NCI-H748 treated with DMSO at 0.1 percent for 48 hours (cell line): ENCODE measurements at places on chromosomes 4 and X.

DNA sequence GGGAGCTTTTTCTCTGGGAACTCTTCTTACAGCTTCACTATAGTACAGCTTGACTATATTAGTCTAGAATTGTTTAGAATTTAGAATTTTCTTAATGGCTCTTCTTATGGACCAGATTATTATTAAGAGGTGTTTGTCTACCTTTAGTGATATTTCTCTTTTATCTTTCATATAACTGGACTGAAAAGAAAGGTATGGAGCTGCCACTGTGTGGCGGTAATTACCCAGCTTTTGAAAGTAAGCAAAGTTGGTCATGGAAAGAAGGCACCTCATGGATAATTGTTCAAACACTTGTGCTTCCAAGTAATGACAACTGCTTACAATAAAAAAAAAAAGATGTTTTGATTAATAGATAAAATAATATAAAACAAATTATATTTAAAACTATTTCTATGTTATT, 1112.5 kb downstream of the TECRL start:
- DNase-seq = no peak

DNA sequence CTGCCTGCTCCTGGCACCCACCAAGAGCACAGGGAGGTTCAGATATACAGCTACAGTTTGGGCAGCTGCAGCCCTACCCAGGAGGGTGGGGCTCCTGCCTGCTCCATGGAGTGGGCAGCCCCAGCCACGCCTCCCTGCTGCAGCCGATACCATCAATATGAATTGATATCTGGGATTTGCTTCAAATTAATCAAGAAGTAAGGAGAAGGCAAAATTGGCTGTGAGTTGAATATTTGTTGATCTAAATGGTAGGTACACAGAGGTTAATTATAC, 31.2 kb upstream of the ZNF280C start:
- no peak for DNase-seq

DNA sequence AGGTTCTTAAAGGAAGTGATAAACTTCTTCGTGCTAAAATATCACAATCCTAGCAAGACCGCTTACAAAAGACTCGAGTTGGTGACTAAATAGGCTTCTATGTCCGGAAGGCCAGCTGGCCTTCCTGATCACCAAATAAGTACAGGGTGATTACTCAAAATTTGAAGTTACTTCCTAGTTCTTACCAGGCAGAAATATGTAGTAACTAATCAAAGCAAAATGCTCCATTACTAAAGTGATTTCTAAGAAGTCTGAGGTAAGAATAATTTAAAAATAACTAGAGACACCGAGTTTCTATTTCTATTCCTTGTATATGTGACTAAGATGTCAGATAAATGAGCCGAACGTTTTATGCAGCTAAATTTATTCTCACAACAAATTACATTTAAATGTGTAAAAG, 62.2 kb downstream of the NSUN7 start:
- no peak for DNase-seq

DNA sequence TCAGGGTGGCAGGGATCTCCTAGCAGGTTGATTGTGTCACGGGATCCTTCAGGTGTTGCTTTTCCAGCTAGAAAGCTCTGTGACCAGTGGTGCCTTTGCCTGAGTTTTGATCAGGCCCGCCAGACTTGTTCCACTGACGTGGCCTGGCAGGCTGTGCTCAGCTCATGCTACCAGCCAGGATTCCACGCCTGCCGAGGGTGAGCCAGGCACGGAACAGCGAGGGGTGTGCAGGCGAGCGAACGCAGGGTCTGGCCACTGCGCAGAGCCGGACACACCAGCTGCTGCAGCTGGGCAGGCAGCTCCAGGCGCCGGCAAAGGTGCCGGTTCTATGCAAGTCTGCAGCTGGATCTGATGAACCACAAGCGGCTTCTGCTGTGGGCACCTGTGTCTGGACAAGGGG, 17.1 kb upstream of the SAT1 start:
- no peak for DNase-seq

- DNase-seq = no peak
Measured at GRCh38 chr4:173685831-173686210, 155.8 kb upstream of the HAND2 start.

GRCh38 chr4:153649572-153649991, 34.5 kb upstream of the TLR2 start:
- DNase-seq = no peak

DNA sequence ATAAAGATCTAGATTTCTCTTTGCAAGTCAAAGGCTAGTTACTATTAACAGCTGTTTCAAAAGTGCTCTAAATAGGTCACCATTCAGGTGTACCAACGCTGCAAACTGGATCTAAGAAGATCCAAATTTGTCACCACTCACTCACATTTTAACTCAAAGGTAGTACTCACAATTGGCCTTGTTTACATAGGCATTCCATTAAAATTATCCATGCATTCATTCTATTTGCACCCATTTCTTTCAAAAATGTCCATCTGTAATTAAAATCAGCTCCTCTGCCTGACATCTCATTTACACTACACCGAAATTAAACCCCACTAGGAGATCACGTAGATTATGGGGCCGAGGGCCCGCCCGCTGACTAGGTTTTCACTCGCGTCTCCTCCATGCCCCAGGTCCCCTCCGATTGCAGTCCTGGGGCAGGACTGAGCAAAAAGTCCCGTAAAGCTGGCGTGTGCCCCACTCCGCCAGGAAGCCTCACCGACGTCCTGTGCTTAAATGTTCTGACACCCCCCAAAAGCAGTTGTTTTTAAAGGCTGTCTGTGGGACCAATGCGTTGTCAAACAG, 1.3 kb upstream of the ING2 start:
- no peak for DNase-seq

- no peak for DNase-seq
Measured at GRCh38 chrX:25108481-25108880, 92.7 kb upstream of the ARX start.

GRCh38 chr4:137124278-137124932, 407.9 kb downstream of the PCDH18 start:
- peak; percentile 75 for DNase-seq

GRCh38 chr4:81207828-81208227, 7.2 kb downstream of the PRKG2 start:
- DNase-seq = no peak

DNA sequence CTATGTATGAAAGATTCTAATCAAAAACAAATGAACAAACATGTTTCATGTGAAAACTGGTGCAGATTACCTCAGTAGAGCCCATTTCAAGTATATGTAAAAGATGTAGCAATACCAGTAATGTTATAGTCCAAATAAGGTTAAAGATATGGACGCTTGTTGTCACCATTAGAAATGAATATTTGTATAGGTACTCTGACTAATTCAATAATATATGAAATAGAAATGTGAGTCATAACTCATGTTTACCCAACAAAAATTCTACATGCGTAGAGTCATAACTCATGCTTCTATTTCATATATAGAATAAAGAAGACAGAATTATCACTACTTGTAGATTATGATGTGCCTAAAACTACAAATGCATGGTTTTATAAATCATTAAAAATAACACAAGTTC, 739.1 kb upstream of the DIAPH2 start:
- no peak for DNase-seq

DNA sequence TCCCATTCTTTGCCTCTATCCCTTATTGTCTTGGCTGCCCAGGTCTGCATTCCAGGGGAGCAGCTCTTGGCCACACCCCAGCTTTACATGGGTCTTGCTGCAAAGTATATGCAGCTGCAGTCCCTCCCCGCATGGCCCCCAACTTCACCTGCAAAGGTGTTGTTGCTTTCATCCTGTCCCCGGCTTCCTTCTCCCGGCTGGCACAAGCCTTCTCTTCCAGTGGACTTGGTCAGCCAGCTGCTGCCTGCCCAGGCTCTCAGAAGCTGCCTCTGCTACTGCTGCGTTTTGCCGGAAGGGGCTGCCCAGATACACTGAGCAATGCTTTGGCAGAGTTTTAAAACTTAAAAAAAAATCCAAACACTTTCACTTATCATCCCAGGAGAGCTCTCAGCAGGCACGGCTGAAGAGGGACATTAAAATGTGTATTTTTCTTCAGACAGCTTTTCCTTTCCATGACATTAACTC, 121.2 kb upstream of the PDLIM3 start:
- no peak for DNase-seq

DNA sequence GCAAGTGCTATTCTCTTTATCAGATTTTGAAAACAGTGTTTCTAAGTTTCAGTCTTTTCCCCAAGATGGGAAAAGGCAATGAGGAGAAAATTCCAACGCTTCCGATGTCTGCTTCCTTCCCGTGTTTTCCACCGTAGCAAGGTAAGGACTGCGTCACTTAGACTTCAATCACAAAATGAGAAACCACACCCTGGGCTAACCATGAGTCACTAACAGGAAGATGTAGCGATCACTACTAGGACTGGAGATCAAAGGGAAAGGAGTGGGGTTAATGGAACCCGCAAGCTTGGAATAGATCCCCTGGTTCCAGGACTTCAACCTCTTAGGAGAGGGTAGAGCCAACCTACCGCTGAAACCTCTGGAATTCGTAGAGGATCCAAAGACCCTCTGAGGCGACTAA, 250.7 kb upstream of the ZFP42 start:
- DNase-seq = no peak

GRCh38 chrX:78555401-78555980, 103.6 kb downstream of the RTL3 start:
- DNase-seq = no peak

DNA sequence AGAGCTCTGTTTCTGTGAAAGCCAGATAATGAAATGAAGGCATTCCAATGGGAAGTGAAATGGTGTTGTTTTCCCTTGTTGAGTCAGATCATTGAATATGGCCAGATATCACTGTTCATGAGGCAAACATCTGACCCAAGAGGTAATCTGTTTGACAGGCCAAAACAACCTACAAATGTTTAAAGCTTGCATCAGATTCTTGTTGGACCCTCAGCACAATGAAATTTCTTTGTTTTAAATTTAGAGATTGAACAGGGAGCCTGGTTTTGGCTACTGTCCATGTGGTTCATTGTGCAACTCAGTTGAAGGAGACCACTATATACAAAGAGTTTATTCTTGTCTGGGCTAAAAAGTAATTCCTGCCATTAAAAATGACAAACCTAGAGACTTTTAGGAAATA, 159.1 kb downstream of the AFF2 start:
- DNase-seq = no peak

- no peak for DNase-seq
Measured at GRCh38 chr4:2803624-2804448, 11.0 kb downstream of the SH3BP2 start.

- no peak for DNase-seq
Measured at GRCh38 chrX:130082244-130083106, 27.8 kb downstream of the ELF4 start.

DNA sequence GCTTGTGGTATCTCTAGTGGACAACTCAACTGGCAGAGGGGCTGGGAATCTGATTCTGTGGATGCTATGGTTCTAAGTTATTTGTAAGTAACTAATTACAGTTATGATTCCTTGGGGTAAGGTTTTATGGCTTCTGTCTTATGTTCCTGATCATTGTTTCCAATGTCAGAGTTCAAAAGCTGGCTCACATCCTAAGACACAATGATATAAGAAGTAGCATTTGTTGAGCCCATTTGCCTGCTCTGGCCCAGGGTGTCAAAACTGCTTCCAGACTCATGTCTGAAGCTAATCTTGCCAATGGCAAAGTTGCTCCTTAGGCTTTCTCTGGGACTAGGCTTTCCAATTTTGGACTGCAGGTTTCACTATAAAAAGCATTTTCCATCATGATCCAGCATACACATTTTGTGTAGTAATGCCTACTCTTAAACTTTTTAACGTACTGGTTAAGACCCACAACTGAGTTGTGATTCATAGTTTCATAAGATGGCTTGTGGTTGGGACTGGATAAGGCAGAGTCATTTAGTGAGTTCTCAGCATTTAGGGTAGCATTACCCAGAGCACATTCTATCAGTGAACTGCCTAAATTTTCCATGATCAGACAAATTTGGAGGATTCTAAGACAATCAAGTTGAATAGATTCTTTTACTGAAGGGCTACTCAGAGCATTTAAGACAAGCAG, 50.0 kb downstream of the CCNI start:
- no peak for DNase-seq

- no peak for DNase-seq
Measured at GRCh38 chr4:86032476-86033022, 327.3 kb downstream of the MAPK10 start.

DNA sequence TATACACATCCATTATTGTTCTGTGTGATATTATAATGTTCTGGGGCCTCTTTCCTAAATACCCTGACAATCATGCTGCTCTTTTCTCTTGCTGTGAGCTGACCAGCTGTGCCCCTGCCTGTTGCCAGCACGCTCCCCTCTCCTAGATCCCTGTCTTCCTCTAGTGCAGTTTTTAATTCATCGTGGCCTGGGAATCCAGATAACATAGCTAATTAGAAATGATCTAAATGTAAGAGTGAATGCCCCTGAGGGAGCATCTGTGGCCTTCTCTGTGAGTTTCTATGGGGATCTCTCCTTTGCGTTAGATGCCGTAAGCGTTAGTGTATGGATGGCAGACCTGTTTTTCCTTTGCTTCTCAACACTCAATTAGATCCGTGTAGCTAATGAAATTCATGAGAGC, 434.3 kb downstream of the SPRY1 start:
- no peak for DNase-seq

GRCh38 chr4:80948995-80949394, 81.5 kb upstream of the BMP3 start:
- no peak for DNase-seq
